ENCODE measurements at places on chromosomes 5 and 9.

GRCh38 chr9:19411316-19411715 lies 2.5 kb downstream of the ACER2 start:
- DNase-seq: no peak

DNA sequence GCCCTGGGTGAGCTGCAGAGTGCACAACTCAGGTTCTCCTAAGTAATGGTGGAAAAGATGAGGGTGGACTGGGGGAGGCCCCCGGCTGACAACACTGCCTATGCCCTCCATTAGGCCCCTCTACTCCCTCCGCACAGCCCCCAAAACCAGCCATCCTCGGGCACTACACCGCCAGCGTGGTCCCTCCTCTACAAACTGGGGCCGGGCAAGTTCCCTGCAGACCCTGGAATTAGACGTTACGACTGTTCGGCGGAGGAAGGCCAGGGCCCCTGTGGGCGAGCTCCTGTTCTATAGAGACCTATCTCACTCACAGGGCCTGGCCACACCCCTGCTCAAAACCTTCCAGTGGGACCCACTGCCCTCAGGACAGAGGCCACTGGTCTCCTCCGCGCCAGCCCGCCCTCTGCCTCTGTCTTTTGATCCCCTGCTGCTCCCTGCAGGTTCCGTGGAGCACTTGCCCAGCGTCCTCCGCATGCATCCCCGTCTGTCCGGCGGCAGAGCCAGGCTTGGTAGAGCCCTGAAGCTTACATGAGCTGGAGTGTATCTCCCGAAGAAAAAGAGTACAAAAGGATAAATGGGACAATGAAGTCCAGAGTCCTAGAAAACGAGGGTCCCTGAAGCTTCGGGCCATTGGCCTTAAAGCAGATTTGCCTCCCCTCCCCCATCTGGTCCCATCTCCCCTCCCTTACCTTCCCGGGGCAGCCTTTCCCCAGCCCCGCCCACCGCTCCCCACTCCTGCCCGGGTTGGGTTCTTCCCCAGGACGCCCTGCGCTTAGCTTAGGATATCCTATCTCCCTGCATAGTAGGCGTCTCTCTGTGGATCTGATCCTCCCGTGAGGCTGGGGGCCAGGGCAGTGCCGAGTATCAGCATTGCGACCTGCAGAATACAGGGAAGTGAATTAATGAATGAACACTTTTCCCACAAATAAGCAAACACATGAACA lies 71.3 kb downstream of the HRH2 start:
- DNase-seq: no peak

GRCh38 chr5:86493777-86494176 lies 124.0 kb upstream of the COX7C start:
- no peak for DNase-seq

GRCh38 chr9:74330487-74331214 lies 166.5 kb upstream of the RORB start:
- no peak for DNase-seq

GRCh38 chr5:60399507-60399906 lies 300.5 kb downstream of the DEPDC1B start:
- no peak for DNase-seq

GRCh38 chr5:68749631-68750030 lies 344.2 kb upstream of the SLC30A5 start:
- DNase-seq: no peak

DNA sequence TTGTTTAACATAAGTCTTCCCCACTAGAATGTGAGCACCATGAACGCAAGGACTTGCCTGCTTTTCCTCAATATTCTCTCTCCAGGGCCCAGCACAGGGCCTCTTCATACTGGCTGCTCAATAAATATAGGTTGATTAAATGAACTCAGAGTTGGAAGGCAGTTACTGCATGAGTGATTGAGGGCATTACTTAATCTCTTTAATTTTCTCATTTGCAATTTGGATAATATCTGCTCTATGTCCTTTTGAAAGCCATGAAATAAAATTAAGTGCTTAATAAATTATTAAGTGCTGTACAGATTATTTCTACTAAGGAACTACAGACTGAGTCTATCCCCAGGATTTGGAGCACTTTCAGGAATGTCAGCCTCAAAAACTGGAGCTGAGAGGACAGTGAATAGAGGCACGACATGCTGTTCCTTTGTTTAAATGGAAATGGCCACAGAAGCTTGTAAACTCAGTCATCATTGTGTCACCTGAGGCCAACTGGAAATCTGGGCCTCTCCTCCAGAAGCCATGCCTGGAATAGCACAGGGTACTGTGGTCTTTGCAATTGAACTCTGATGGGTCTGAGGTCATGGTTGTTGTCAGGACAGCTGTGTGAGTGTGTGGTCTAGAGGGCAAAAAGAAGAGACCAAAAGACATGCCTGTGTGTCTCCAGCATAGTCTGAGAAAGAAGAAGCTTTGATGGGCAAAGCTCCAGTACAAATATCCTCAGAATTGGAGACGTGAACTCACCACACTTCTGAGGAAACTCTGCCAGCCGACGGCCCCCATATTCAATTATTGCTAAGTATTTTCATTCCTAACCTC lies 86.1 kb downstream of the SH3TC2 start:
- DNase-seq: no peak

DNA sequence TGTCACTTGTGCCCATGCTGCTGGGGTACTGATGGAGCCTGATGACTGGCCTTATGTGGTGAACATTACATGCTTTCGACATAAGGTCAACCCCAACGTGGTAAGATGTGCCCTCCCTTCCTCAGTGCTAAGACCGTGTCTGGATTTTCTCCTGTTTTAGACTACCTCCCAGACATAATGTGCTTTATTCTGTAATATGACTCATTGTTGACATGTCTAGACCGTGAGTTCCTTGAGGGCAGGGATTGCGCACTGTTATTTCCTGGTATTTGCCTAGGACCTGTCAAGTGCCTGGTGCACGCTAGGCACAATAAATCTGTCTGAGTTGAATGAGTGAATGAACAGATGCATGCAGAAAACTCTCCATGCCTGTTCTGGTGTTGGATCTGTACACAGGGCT lies 346.0 kb downstream of the KDM4C start:
- DNase-seq: no peak

Data from activated naive CD4-positive, alpha-beta T cell treated with anti-CD3 and anti-CD28 coated beads, Interleukin-2, amount 50 U/mL, for 72 hours (primary cell).